ENCODE measurements at places on chromosomes 2 and 18.

DNA sequence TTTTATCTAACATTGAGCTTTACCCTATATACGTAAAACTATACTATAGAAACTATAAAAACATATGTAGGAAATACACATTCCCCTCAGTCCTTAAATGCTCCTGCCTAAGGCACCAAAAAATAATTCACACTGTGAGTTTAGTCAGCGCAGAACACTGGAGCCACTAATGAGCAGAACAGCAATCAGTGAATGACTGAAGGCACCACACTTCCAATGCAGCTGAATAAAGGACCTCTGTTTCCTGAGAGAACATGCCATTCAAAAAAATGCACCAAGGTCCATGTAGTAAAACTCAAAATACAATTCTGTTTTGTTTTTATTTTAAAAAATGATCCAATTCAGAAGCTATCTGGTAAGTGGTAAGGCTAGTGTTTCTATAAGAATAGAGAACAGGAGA, 1280.6 kb upstream of the NRXN1 start:
- DNase-seq, result no peak

DNA sequence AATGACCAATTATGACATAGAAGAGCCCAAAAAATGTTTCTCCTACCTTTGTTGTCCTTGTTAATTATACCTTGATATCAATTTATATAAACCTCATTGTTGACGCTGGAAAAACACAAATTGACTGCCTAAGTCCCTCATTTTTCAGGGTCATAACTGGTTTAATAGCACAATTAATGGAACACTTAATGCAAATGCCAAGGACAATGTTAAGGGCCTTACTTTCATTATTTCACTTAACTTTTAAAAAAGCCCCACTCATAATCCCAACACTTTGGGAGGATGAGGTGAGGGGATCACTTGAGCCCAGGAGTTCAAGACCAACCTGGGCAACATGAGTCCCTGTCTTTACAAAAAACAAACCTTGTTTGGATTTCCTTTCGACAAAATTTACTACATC, 3.5 kb upstream of the STPG4 start:
- no peak for DNase-seq

GRCh38 chr2:225041207-225041850, 939 bp downstream of the DOCK10 start:
- peak; percentile 55 for DNase-seq

DNA sequence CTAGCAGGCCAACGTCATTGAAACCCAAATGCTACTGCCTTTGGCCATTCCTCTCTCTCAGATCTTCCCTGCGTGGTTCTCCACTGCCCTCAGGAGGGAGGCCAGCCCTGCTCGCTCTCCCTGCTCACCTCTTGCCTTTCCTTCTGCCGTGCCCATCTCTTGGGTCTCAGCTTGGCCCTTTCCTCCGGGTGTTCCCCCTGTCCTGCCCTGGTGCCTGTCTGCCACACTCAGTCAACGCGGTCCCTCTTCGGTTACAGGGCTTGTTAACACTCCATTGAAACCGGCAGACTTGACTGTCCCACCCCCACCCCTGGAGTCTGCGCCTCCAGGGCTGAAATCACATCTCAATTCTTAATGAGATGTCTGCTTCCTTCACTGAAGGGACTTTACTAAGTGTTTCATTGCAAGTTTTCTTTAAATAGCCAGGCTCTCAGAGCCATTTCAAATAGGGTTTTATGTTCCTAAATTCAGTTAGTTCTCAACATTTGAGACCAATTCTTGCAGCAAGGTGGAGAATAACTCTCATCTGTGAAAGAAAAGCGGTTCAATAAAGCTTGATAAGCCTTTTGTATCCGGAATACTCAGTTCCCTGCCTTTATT, 237.6 kb downstream of the DYSF start:
- DNase-seq, result no peak

DNA sequence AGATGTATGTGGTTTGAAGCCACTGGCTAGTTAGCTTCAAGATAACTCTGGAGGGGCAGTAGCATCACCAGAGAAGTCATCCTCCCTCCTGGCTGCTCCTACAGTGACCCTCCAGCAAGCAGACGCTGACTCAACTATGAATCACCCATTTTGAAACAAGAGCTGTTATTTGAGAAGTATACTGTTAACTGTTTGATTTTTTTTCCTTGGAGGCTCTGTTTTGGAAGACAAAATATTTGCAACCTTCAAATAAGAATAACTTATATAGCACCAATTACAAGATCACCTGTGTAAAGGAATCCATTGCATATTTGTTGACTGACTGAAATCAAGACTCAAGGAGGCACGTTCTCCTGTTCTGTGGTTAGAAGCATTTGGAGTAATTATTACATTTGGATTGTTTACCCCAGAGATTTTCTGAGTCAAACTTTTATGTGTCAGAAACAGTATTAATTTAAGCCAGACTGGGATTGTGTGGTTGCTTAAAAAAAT, 313.8 kb downstream of the MTX2 start:
- DNase-seq, result no peak

DNA sequence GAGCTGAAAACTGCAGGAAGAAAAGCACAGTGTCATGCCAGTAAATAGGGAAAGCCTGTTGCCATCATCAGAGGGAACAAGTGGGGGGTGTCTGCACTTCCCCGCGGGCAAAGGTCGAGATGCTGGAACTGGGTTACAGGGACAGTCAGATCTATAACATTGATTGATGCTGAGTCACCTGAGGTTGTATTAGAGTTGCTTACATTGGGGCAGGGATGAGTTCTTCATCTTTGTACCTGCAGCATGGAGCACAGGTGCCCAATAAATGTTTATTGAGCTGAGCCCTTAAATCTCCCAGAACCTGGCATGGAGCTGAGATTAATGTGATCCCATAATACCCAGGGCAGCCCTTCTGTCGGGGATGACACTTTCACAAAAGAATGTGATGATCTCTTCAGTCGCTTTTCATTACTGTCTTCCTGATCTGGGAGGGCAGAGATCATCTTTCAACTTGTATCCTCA, 5.9 kb upstream of the RNF152 start:
- DNase-seq, result no peak

DNA sequence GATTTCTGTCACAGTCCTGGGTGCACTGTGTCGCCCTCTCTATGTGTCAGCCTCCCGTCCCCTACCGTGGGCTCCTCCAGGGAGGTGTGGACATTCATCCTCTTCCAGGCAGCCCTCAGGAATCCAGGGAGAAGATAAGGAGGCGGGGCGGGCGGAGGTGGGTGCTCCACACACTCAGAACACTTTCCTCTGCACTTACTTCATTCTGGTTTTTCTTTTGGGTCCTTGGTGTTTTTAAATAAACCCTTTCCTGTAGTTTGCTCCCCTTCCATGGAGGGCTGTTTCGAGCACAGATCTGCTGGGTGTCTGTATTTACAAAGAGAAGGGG, 183.9 kb downstream of the FAM210A start:
- DNase-seq, result no peak

GRCh38 chr2:129881786-129882396, 97.6 kb upstream of the RAB6C start:
- no peak for DNase-seq

GRCh38 chr2:20593072-20594034, 57.5 kb downstream of the HS1BP3 start:
- no peak for DNase-seq

- DNase-seq, result no peak
Observed at GRCh38 chr2:206230060-206230762, 44.3 kb upstream of the ZDBF2 start.

DNA sequence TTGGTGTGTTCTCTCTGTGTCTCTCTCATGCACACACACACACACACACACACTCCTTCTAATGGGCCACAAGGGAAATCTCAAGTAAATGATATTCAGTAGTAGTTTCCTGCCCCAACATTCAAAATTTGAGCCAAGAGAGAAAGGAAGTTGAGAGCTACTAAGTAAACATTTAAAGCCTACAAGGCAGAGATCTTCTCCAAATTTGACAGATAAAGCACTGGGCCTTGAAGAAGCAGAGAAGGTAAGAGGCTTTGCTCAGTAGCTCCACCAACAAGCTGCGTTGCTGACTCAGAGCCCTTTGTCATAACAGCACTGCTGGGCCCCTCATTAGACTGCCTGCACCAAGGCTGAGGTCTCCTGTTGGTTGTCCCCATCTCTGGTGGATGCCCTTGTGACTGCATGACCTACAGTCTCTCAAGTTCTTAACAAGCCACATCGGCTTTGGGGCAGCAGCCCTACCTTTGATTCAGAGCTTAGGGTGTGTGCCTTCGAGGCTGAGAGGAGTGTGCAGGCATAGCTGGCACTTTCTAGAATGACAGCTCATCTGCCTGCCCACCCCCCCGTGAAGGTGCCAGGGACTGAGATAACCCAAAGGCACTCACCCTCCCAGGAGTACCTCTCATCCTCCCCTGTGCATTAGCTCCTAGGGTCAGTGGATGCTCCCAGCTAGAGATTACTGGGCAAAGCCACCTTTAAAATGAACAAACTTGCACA, 32.3 kb upstream of the NEB start:
- no peak for DNase-seq

GRCh38 chr2:217165547-217165946, 305.7 kb upstream of the TNP1 start:
- no peak for DNase-seq

- DNase-seq, result no peak
Observed at GRCh38 chr18:76426737-76427305, 68.2 kb downstream of the ZNF516 start.

DNA sequence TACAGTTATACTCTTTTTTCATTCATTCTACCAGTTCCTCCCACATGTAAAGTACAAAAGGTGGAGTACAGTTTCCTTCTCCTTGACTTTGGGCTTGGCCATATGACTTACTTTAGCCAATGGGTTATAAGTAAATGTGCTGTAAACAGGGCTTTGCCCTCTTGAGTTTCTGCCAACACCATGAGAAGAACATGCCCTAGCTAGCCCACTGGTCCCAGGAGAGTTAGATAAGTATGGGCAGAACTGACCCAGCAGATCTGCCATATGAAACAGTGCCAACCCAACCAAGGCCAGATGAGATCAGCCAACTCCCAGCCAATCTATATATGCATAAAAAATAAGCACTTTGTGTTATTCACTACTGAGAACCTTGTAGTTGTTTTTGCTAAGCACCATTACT, 25.5 kb downstream of the ZC3H8 start:
- DNase-seq, result no peak

GRCh38 chr2:45013229-45014015, 4.2 kb upstream of the SIX2 start:
- DNase-seq, result no peak

DNA sequence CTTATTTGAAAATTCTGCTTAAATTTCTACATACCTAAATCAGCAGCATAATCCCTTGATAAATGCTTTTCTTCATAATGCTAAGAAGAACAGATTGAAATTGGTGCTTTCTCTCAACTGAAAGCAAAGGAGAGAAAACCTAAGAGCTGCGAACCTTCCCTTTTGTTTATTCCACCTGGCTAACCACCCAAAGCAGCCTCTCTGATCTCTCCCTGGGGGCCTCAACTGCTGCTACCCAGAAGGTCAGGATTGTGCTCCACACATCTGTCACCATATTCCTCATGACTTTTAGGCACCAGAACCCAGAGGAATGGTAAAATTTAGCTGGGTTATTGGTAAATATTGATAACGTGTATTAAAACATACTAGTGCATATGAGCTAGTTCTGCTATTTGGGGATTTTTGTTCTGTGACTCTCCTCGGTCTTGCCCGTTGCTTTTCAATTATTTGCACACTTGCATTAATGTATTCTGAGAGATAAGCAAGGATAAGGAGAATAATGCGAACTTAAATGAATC, 334.1 kb downstream of the RIT2 start:
- no peak for DNase-seq

DNA sequence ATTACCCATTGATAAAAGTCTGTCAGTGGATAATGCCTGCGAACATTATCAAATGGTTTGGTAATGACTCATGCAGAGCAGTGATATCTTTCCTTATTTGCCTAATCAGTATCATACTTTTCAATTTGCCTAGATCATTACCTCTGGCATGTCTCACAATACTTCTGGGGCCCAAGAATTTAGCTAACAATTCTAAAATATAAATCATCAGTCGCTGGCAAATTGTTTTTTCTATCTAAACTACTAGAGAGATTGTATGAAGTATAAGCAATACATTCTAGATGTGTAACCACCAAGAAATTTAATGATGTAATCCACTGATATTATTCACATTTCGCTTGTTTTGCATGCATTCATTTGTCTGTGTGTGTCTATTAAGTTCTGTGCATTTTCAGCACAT, 191.2 kb upstream of the CDH19 start:
- no peak for DNase-seq

- no peak for DNase-seq
Observed at GRCh38 chr2:100071335-100072043, 70.9 kb downstream of the AFF3 start.

GRCh38 chr2:3827673-3828575, 124.5 kb downstream of the DCDC2C start:
- DNase-seq, result no peak

- DNase-seq, result no peak
Observed at GRCh38 chr2:123993728-123994323, 31.3 kb upstream of the CNTNAP5 start.

DNA sequence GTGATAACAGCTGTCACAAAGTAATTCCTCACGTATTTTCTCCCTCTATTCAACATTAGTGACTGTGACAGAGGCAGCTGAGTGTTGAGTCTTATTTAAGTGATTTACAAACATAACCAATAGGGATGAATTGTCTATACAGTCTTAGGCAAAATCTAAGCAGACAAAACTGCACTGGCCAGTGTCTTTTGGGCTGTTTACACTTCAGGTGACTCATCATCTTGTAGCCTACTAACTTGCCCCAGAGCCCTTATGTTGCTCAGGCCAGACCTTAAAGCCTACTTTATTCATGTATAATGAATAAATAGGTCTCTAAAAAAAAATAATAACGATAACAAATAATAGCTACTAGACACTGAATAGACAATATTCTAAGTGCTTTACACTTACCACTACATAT, 17.2 kb downstream of the THOC1 start:
- no peak for DNase-seq

DNA sequence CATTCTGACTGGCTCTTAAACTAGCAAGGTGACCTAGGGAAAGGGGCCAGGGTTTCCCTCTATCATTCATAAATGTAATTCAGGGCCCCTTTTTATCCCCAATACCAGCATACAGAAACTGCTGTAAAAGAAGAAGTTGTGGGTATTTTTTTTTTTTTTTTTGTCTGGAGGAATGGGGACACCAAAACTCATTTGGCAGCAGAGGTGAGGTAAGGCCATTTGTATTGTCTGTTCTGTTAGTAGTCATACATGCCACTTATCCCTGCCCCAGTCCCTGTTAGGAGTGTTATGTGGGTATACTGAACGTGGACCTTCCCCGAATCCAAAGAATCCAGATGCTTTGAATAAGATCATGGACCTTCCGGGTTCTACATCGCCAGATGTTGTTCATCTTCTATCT, 1.7 kb downstream of the SEPTIN2 start:
- no peak for DNase-seq

GRCh38 chr2:66495788-66496640, 61.1 kb downstream of the MEIS1 start:
- DNase-seq, result no peak

DNA sequence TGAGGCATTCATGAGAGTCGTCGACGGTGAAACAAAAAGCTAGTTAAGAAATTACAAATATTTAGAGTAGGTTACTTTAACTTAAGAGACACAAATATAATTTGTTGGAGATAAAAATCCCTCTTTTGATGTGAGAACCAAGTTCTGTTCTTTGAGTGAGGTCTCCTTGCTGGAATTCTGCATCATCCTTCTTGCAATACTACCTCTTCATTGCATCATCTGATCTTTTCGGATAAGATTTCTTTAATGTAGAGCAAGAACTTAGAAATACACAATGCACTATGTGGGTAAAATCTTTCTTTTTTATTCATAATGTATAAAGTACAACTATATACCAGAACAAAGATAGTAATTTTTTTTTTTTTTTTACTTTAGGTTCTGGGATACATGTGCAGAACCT, 118.4 kb downstream of the ARL4C start:
- no peak for DNase-seq

Measured in effector memory CD8-positive, alpha-beta T cell (primary cell).